ENCODE measurements at places on chromosomes 5 and 9.

DNA sequence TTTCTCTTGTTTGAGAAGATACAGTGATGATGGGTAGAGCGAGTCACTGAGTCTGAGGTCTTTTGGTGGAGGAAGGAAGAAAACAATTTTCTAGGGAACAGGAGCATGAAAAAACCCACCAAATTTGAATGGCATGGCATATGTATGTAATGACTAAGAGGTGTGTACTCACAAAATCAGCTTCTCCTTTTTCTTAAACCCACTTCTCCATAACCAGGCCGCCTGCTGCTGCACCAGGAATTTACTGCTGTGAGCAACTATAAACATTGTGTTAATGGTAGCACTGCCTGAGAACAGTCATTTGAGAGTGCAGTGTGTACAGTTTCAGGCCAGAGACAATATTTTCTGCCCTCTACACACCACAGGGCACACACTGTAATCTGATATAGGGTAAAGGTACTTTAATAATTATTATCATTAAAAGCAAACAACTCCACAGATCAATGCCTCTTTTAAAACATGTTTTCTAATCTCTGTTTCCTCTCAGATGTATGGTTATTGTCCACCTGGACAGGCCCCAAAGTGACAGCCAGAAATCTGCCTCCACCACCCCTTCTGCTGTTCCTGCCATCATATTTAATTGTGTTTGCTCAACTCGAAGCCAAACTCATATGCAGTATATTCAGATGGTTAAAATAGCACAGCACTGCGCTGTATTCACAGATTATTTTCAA lies 241.6 kb downstream of the KIAA0825 start:
- no peak for DNase-seq

DNA sequence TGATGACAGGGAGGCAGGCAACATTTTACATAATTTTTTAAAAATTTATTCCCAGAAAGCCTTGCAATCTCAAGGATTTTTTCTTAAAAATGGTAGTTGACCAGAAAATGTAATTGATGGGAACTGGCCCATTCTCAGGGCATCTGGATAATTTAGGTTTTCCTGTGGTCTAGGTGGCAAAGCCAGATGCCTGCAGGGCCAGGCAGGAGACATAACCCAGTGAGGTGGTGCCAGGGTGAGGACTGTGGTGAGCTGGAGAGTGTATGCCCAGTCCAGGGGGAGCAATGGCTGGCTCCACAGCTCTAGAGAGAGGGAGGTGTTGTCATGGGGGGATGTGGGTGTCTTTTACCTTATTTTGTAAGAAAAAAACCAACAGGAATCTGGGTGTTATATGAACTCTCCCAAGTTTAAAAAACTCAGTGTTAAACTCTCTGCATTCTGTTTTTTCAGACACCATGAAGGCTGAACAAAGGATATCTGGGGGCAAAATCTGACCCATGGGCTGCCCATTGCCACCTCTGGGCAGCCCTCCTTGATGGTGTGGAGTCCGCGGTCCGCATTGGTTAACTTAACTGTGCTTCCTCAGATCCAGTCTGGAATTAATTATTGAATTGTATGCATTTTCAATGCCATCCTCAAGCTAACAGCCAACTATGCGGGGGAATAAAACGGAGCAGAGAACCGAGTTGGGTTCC lies 43.9 kb downstream of the BOD1 start:
- DNase-seq = no peak

DNA sequence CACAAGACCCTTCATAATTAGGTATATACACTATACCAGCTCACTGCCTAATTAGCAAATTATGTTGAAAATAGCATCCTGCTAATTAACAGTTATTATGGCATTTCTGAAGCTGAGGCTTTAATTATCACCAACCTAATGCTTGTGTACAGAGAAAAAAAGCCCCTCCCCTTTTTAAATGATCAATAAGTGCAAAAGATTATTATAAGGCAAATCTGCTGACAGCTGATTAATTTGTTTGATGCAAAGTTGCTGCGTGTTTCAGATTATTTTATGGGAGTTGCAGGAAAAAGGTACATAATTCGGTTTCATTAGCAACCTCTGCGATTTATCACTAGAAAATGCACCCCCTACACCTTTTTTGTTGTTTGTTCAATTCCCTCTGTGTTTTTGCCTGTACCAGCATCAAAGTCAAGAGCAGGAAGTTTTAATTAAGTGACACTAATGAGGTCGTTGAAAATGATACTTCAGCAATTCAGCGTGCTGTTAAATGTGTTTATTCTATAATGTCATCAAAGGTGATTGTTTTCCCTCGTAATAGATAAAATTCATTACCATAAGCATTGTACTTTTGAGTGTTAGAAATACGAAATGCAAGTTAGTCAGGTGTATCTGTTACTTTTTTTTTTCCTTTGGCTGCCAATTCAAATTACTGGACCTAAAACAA lies 170.0 kb downstream of the EBF1 start:
- DNase-seq = no peak

DNA sequence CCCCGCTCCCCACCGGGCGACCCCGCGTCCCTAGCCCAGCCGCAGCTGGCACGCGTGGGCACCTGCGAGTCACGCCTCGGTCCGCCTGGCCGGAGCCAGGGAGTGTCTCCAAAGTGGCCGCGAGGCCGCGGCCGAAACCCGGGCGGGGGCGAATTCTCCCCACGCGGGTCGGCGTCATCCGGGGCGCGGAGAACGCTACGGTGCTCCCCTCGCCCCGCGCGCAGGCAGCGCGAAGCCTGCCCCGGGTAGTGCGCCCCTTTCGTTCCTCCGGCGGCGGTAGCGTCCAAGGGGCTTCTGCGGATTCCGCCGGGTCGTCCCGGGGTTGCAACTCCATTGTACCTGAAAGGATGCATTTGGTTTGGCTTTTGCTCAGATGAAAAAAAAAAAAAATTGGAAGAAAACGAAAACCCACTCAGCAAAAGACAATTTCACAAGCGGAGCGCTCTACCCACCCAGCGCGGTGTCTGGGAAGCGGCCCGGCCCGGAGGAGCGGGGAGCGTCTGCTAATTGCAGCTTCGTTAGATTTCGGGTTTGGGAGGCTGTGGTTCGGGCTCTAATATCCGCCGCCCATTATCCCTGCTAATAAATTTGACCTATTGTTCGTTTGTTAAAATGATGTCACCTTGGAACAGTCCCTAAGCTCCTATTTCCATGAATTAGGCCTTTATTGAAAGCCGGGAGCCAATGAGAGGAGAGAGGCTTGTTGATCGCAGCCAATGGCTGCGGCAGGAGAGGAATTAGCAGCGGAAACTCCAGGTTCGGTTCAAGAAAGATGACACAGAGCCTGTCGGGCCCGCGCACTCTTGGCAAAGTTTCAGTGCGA lies at the start of gene TLX3:
TSS of gene TLX3 (plus strand) at position 796 of the 823 bp plus-strand sequence. CDS start 118 bp downstream, outside the sequence.
- peak; percentile 39 for DNase-seq

DNA sequence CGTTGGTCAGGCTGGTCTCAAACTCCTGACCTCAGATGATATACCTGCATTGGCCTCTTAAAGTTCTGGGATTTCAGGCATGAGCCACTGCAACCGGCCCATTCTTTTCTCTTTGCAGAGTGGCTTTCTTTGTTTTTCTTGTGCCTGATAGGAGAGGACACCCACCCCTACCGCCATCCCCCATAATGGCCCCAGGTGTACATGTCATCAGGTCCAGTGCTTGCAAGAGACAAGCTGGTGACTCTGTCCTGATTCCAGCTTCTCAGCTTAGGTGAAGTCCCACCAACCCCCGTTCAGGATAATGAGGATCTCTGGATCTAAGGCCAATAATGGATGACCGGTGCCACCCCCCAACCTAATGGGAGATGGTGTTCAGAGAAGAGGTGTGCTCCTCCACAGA lies 2.3 kb upstream of the AIF1L start:
- DNase-seq = no peak

- DNase-seq = no peak
Measured at GRCh38 chr9:64773491-64773931, 511.5 kb downstream of the FOXD4L5 start.

Data from fibroblast of upper back skin (primary cell).